ENCODE measurements at places on chromosomes 4 and X. TPM values are rescaled to one million over a fixed set of nuclear protein-coding genes. Genes with fewer than 3 reads are reported as not detected.

TNMD gene
- total RNA-seq, result 1.4 TPM

- no peaks in the 10 kb centered on the region for H3K4me1 ChIP-seq
- DNase-seq, result no peak
- H3K27ac ChIP-seq, result no peak overlapping the region
- no peak overlapping the region for H3K4me3 ChIP-seq
- H3K27me3 ChIP-seq, result no peaks in the 10 kb centered on the region
Observed at GRCh38 chrX:132576939-132577338, 88.1 kb upstream of the MBNL3 start.

DNA sequence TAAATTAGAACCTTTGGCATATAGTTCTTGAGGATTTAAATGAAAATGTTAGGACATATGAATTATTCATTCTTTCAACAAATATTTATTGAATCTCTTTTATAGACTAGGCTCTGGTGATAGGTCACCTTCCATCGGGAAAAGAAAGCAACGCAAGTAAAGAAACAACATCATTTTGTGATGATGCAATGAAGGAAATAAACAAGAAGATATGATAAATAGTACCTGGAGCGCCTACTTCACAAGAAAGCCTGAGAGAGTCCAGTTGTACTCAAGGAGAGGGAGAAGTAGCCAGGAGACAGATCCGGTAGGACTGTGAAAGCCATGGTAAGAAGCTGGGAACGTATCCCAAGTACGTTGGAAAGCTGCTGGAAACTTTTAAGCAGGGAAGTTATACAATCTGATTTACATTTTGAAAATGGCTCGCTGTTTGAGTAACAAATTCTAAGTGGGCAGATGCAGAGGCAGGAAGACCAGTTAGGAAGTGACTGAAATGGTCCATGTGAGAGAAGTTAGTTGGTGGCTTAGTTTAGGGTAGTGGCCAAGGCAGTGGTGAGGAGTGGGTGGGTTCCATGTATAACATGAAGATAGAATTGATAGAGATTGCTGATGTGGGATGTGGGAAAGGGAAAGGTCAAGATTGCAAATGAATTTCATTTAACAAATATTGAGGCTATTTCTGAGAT is 17.7 kb upstream of the CPE start:
- H3K36me3 ChIP-seq, result no peaks in the 10 kb centered on the region
- H3K4me1 ChIP-seq, result no peaks in the 10 kb centered on the region
- no peaks in the 10 kb centered on the region for H3K27me3 ChIP-seq
- H3K27ac ChIP-seq, result no peak overlapping the region
- no peak overlapping the region for H3K4me3 ChIP-seq

C4orf17 gene
- total RNA-seq, result not detected

PPID gene
- 14.5 TPM for total RNA-seq

DNA sequence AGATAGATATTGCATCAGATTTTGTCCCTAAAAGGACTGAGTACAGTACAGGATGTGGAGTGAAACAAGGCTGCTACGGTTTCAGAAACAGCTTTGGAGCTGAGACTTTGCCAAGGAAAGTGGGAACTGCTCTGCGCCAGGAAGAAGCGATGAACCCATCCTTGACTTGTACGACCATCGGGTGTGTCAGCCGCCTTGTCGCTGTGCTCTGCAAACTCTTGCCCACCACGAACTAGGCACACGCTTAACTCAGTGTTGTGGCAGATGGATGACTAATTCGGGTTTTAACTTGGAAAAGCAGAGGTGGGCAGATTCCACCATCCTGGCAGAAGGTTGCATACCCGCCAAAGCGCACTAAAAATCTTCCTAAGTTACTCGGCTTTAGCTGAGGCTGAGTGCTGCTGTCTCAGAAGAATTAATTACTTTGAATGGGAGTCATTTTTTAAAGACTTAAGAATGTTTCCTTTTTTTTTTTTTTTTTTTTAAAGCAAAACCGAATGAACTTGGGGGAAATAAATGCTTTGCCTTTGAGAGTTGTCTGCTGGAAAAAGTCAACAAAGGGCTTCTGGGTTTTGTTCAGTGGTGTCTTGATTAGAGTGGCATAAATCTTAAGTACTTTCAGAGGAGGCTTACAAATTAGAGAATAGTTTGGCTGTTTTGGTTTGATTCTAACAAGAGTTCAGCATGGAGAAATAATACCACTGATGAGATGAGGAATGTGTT is 69.5 kb downstream of the SHROOM2 start:
- H3K4me1 ChIP-seq, result no peaks in the 10 kb centered on the region

DNA sequence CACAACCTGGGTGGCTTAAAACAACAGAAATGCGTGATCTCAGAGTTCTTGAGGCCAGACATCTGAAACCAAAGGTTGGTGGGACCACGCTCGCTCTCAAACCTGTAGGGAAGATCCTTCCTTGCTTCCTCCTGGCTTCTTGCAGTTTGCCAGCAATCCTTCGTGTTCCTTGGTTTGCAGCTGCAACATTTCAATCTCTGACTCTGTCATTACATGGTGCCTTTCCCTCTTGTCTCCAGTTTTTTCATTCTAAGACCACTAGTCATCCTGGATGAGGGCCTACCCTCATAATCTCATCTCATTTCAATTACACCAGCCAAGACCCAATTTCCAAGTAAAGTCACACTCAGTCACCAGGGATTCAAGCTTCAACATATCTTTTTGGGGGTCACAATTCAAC is 388.0 kb downstream of the GPM6A start:
- no peak for DNase-seq
- no peaks in the 10 kb centered on the region for H3K27me3 ChIP-seq
- no peaks in the 10 kb centered on the region for H3K36me3 ChIP-seq

GRCh38 chr4:128456171-128456570 is 168.6 kb upstream of the PGRMC2 start:
- no peaks in the 10 kb centered on the region for H3K36me3 ChIP-seq
- no peak for DNase-seq
- H3K4me3 ChIP-seq, result no peak overlapping the region
- no peaks in the 10 kb centered on the region for H3K27me3 ChIP-seq

All from ovary (tissue), 10 donors.